T-helper 17 cell (primary cell): ENCODE measurements at places on chromosomes 12 and 14. TPM values are rescaled to one million over a fixed set of nuclear protein-coding genes. Genes with fewer than 3 reads are reported as not detected.

The TSPAN19 gene
- not detected for total RNA-seq

The SYNJ2BP gene
- 13.3 TPM for total RNA-seq

The SSTR1 gene
- total RNA-seq = not detected

The TTC9 gene
- 11.7 TPM for total RNA-seq

The SLC17A8 gene
- not detected for total RNA-seq

The DLGAP5 gene
- not detected for total RNA-seq

The TSPAN9 gene
- total RNA-seq = 24.2 TPM

The ATP5F1B gene
- total RNA-seq = 297 TPM

The ERP29 gene
- total RNA-seq = 124 TPM

The SERPINA5 gene
- not detected for total RNA-seq

The NRL gene
- 2.2 TPM for total RNA-seq

The PGF gene
- total RNA-seq = not detected

The FLVCR2 gene
- total RNA-seq = 6.5 TPM

The SLC39A5 gene
- not detected for total RNA-seq

The ANG gene
- total RNA-seq = not detected

The KRT78 gene
- total RNA-seq = not detected
